Jurkat, Clone E6-1 (cell line): ENCODE measurements at places on chromosomes 5 and 9.

- DNase-seq: no peak
Measured at GRCh38 chr5:394671-395155, 48.3 kb upstream of the EXOC3 start.

GRCh38 chr9:16290169-16290568 is 580.3 kb downstream of the BNC2 start:
- no peak for DNase-seq

GRCh38 chr9:16304301-16304700 is 566.2 kb downstream of the BNC2 start:
- no peak for DNase-seq

- DNase-seq: no peak
Measured at GRCh38 chr5:95600557-95600956, 19.3 kb upstream of the GPR150 start.

- DNase-seq: no peak
Measured at GRCh38 chr5:29833394-29833793, 1360.1 kb upstream of the CDH6 start.

- DNase-seq: no peak
Measured at GRCh38 chr5:57929271-57929670, 446.7 kb upstream of the ACTBL2 start.

- DNase-seq: no peak
Measured at GRCh38 chr9:110606179-110606790, 26.7 kb upstream of the SVEP1 start.

- no peak for DNase-seq
Measured at GRCh38 chr9:133250741-133251170, 24.2 kb downstream of the ABO start.

DNA sequence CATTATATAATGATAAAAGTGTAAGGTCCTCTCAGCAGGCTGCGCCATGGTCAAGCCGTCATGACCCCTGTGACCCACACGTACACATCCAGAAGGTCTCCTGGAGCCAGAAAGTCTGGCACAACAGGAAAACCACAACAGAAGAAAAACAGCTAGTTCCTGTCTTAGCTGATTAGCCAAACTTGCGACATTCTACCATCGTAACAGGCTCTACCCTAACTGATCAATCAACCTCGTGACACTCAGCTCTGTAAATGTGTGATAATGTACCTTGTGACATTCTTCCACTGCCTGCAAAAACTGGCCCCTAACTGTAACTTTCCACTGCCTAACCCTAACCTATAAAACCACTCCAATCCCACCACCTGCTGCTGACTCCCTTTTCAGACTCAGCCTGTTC is 316.4 kb upstream of the TUSC1 start:
- DNase-seq: peak; percentile 42

- peak; percentile 95 for DNase-seq
Measured at GRCh38 chr9:7879551-7880245, 80.1 kb upstream of the DMAC1 start.

- DNase-seq: no peak
Measured at GRCh38 chr5:97229688-97230285, 46.7 kb upstream of the RIOK2 start.

DNA sequence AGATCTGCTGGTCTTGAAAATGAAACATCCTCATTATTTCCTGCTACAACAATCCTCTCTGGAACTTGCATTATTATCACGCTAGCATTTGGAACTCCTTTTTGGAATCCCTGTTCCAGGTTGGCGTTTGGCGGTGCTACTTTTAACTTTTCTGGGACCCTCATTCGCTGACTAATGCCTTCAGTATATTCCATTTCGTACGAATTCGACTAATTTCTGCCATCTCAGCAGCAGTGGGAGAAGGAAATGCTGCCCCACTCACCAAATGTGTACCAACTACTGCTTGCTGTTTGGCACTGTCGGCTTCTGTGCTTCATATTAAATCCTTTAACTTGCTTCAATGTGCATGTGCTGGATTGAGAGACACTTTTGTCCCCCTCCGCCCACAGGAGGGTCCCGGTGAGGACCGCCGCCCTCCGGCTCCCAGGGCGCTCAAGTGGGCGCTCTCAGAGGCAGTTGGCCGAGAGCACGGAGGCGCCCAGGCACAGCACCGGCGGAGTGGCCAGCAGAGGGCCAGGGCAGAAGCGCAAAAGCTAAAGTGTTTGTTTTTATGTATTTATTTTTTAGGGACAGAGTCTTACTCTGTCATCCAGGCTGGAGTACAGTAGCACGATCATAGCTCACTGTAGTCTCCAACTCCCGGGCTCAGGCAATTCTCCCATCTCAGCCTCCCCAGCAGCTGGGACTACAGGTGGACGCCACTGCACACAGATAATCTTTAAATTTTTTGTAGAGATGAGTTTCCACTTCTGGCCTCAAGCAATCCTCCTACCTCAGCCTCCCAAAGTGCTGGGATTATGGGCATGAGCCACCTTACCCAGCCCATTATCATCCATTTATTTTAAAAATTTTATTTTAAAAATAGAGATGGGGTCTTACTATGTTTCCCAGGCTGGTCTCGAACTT is 11.9 kb downstream of the PDE6A start:
- no peak for DNase-seq

DNA sequence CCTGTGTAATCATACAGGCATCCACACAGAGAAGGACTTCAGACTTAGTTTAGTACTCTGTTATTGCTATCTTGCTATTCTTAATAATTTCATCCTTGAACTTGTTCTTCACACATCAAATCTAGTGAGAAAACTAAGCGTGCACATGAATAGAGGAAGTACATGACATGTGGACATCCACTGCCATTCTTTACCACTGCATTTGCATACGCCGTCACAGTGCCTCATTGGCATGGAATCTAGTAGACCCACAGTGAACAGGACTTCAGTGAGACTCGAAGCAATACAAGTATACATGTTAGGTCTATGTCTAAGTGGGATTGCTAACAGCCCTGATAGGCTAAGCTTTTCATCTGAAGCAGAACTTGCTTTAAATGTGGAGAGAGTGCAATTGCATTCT is 592.1 kb downstream of the TLE4 start:
- no peak for DNase-seq

GRCh38 chr9:136119061-136119882 is 597 bp upstream of the TMEM250 start:
- DNase-seq: no peak

DNA sequence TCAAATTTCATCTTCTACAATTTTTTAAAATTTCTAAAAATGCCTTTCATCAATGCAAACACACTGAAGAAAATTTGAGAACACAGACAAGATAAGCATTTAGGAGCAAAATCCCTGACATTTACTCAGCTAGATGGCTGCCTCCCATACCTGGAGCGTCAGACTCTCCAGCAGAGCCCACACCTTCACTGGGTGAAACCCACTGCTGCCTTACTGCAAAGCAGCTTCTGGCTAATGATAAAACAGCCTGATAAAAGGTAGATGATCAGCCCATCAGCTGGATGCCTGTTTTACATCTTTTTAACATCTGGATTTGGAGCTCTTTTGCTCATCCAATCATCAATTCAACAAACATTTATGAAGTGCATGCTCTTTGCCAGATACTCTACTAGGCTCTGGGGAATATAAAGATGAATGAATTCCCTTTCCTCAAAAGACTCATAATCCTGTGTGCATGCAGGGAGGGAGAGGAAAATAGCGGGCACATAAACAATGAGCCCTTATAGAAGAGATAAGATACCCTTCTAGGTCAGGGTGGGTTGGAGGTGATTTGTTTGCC is 271.2 kb downstream of the SAXO1 start:
- DNase-seq: no peak

- DNase-seq: no peak
Measured at GRCh38 chr5:179270581-179271427, 74.5 kb downstream of the ADAMTS2 start.

DNA sequence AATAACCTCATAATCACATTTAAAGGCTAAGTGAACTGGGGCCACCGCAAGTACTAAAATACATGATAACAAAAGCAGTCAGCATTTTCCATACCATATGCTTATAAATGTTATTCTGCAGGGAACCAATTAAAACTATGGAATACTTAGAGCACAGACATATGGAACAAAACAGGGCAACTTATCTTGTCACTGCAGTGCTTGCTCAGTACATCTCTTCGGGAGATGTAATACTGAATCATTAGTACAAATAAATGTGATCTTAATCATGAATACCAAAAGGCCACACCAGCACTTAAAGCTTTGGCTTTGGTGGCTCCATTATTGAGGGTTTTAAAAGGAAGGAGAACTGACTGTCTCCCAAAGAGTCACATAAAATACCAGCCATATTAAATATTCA is 32.1 kb downstream of the PRUNE2 start:
- DNase-seq: no peak

GRCh38 chr9:104905931-104906330 is 22.0 kb downstream of the ABCA1 start:
- no peak for DNase-seq

- DNase-seq: no peak
Measured at GRCh38 chr5:5066276-5067186, 73.6 kb upstream of the ADAMTS16 start.

DNA sequence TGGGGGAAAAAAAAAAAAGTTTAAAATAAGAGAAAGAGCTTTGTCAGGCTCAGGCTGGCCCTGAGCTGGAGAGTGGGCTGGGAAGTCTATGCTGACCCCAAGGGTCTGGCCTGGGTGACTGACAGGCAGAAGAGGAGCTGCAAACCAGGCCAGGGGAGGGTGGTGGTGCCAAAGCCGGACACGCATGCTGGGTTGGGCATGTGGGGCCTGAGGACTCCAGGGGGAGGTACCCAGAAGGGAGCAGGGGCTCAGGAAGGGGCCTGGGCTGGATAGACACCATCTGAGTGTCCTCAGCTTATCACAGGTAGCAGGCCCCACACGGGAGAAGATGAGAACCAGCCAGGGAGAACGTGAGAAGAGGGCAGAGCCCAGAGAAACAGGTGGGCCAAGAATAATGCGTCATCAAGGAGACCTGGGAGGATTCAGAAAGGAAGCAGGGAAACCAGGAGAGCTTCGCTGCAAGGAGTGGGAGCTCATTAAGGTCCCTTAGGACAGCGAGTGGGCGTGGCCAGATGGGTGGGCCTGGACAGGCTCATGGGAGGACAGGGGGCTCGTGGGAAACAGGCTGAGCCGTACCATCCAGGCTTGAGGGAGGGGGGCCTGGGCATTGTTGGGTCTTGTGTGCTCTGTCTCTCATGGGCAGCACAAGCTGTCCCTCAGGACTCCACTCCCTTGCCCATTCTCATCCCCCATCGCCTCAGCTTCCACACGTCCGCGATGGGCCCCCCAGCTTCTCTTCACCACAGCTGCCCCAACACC is 16.0 kb downstream of the TMOD1 start:
- no peak for DNase-seq

DNA sequence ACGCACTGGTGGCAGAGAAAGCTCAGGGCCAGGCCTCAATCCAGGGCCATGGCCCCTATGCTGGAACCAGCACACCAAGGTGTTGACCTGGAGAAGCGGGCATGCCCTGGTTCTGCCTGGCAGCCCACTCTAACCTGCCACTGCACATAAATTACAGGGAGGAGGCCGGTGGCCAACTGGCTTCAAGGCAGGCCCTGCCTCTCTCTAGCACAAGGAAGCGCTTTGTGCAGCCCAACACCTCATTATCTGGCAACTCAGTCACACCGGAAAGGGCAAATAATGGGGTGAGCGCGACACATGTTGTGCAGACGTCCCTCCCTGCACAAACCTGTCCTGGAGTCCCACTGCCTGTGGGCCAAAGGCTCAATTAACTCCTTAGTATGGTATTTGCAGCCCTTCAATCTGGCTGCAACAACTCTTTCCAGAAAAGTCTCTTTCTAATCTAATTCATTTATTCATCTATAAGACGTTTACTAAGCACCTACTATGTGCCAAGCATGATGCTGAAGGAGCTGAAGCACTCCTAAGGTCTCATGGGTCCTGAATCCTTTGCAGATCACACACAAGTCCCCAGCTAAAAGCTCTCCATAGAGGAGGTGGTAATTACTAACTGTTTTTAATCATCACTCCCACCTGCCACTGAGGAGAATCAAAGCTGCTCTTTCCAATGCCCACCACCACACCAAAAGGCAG is 24.9 kb downstream of the SHB start:
- DNase-seq: no peak

DNA sequence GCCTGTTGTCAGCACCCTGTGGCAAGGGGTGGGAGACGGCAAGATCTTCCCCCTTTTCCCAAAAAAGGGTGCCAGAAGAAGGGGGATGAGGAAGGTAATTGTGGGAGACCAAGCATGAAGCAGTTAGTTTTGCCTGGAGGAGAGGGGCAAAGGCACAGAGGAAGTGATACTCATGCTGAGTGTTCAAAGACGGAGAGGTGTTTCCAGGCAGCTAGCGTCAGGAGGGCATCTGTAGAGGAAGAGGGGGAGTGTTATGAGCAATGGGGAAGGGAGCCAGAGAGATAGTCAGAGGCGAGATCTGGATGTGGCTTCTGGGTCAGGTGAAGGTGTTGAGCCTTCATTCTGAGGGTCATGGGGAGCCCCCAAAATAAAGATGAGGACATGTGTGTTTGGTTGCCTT is 26.9 kb upstream of the ADAM19 start:
- no peak for DNase-seq

GRCh38 chr9:116816484-116816883 is 129.4 kb downstream of the TRIM32 start:
- no peak for DNase-seq

GRCh38 chr5:44183753-44184152 is 205.5 kb downstream of the FGF10 start:
- no peak for DNase-seq

- no peak for DNase-seq
Measured at GRCh38 chr5:160484678-160485077, 63.0 kb downstream of the PTTG1 start.

- DNase-seq: peak; percentile 22
Measured at GRCh38 chr5:152514827-152515397, 109.8 kb upstream of the NMUR2 start.

DNA sequence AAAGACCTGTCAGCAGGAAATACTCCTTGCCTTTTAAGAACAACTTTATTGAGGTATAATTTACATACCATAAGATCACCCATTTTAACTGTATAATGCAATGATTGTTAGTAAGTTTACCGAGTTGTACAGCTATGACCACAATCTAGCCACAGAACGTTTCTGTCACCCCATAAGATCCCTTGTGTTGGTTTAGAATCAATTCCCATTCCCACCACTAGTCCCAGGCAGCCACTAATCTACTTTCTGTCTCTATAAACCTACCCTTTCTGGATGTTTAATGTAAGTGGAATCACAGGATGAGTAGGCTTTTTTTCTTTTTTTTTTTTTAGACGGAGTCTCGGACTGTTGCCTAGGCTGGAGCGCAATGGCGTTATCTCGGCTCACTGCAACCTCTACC is 4.4 kb downstream of the GPR107 start:
- DNase-seq: peak; percentile 72
